ENCODE measurements at places on chromosomes 6 and 20.

DNA sequence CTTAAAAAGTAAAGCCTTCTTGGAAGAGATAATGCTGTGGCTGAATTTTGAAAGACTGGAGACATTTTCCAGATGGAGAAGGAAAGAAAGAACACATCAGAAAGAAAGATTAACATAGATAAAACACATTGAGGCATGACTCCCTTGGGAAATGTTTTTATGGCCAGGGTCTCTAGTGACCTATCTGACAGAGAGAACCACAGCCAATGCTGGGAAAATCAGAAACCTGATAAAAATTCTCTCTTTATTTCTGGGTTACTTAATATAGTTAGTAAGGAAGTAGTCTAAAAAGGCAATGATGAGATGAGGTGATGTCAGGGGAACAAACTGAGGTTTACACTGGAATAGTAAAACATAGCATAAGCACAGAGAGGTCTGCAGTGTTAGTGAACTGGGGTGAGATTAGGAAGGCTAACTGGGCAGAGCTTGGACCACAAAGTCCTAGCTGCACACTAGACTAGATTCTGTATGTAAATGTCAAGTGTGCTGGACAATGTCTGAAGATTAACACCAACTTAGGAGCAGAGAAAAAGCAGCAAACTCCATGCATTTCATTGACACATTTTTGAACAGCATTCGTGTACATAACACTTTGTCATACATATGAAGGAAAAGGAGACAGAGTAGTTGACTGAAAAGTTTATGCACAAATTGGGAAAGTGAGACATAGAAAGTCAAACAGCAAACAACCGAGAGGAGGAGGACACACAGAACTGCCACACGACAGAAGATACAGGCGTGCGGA is 31.0 kb downstream of the ELOVL2 start:
- DNase-seq = no peak

GRCh38 chr6:168167431-168168315 is 88.7 kb upstream of the FRMD1 start:
- no peak for DNase-seq

GRCh38 chr6:29968130-29968529 is 25.8 kb downstream of the HLA-A start:
- no peak for DNase-seq

DNA sequence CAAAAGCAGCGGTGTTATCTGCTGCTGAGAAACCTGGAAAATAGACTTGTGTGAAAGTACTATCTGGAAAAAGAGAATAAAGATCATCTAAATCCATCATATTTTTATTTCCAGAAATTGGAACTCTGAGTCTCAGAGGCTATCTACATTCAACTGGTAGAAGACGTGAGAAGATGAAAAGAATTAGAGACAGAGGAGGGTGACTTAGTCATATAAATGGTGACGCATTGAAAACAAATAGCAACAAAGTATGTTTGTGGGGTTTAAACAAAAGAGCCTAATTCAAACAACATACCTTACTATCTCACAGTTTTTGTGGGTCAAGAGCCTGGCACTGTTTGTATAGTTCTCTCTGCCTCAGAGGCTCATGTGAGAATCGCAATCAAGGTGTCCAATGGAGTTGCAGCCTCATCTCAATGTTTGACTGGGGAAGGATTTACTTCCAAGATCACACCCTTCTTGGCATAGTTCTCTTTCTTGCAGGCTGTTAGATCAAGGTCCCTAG is 757.1 kb upstream of the SLC35B3 start:
- DNase-seq = no peak

GRCh38 chr6:4790158-4790899 is 14.1 kb downstream of the CDYL start:
- no peak for DNase-seq
